ENCODE measurements at places on chromosomes 16 and 17. TPM values are rescaled to one million over a fixed set of nuclear protein-coding genes. Genes with fewer than 3 reads are reported as not detected.
A peak's percentile ranks its signal among the peaks of the same experiment; 100 is the strongest.

GRCh38 chr17:7888184-7888920, at the start of gene CHD3:
TSS of gene CHD3 (plus strand) at chr17:7888789. CDS start at chr17:7889001, 212 bp downstream.
- peak within 1 kb of the TSS; percentile 92 for H3K4me3 ChIP-seq
- H3K27me3 ChIP-seq = no peaks in the 10 kb centered on the region
- H3K4me1 ChIP-seq = peaks cover 58% of the 10 kb centered on the region
- DNase-seq = peak; percentile 83
- peak within 1 kb of the TSS; percentile 91 for H3K27ac ChIP-seq

DNA sequence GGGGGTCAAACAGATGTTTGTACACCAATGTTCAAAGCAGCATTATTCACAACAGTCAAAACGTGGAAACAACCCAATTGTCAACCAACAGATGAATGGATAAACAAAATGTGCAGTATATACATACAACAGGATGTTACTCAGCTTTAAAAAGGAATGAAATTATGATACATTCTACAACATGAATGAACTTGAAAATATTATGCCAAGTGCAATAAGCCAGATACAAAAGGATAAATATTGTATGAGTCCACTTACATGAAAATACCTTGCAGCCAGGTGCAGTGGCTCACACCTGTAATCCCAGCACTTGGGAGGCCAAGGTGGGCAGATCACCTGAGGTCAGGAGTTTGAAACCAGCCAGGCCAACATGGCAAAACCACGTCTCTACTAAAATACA, 39.9 kb downstream of the UBE2G1 start:
- H3K27me3 ChIP-seq = no peaks in the 10 kb centered on the region
- H3K4me3 ChIP-seq = no peak overlapping the region
- H3K27ac ChIP-seq = peak overlapping the region; percentile 12

GRCh38 chr17:58377661-58378060, 25.7 kb upstream of the SUPT4H1 start:
- no peaks in the 10 kb centered on the region for H3K27me3 ChIP-seq
- no peaks in the 10 kb centered on the region for H3K36me3 ChIP-seq
- H3K27ac ChIP-seq = peak overlapping the region; percentile 43
- DNase-seq = no peak

GRCh38 chr16:19315889-19316433, 30.4 kb downstream of the CLEC19A start:
- no peaks in the 10 kb centered on the region for H3K27me3 ChIP-seq
- no peaks in the 10 kb centered on the region for H3K36me3 ChIP-seq
- no peak overlapping the region for H3K4me3 ChIP-seq
- DNase-seq = no peak

- H3K4me3 ChIP-seq = no peak overlapping the region
- DNase-seq = no peak
- peaks cover 2% of the 10 kb centered on the region for H3K27me3 ChIP-seq
- H3K27ac ChIP-seq = no peak overlapping the region
- no peaks in the 10 kb centered on the region for H3K4me1 ChIP-seq
- no peaks in the 10 kb centered on the region for H3K36me3 ChIP-seq
These were observed 281.7 kb upstream of the ZFHX3 start for GRCh38 chr16:73329358-73330286.

- H3K36me3 ChIP-seq = no peaks in the 10 kb centered on the region
- H3K27me3 ChIP-seq = peaks cover 9% of the 10 kb centered on the region
- no peaks in the 10 kb centered on the region for H3K4me1 ChIP-seq
- H3K4me3 ChIP-seq = no peak overlapping the region
- no peak overlapping the region for H3K27ac ChIP-seq
These were observed 21.9 kb upstream of the CDH5 start for GRCh38 chr16:66344533-66345145.

- no peaks in the 10 kb centered on the region for H3K27me3 ChIP-seq
- no peak overlapping the region for H3K4me3 ChIP-seq
- no peak for DNase-seq
- H3K4me1 ChIP-seq = peaks cover 6% of the 10 kb centered on the region
These were observed 5.6 kb downstream of the PLEKHG4 start for GRCh38 chr16:67284699-67285646.

GRCh38 chr16:10226141-10226986, 44.1 kb upstream of the GRIN2A start:
- no peaks in the 10 kb centered on the region for H3K36me3 ChIP-seq
- H3K4me1 ChIP-seq = no peaks in the 10 kb centered on the region
- peaks cover 20% of the 10 kb centered on the region for H3K27me3 ChIP-seq
- H3K27ac ChIP-seq = no peak overlapping the region

The TLCD3A gene
- 120 TPM for total RNA-seq

The AIPL1 gene
- total RNA-seq = not detected

The NPIPB5 gene
- 291 TPM for total RNA-seq

The SLFN11 gene
- 6.0 TPM for total RNA-seq

The LHX1 gene
- not detected for total RNA-seq

The COQ9 gene
- total RNA-seq = 60.1 TPM

Measured in suprapubic skin (tissue), 4 donors.